ENCODE measurements at places on chromosomes 3 and 15. TPM values are rescaled to one million over a fixed set of nuclear protein-coding genes. Genes with fewer than 3 reads are reported as not detected.

- H3K4me3 ChIP-seq, result no peak overlapping the region
- no peak for DNase-seq
- H3K36me3 ChIP-seq, result no peaks in the 10 kb centered on the region
- no peak overlapping the region for H3K27ac ChIP-seq
- no peaks in the 10 kb centered on the region for H3K4me1 ChIP-seq
Observed at GRCh38 chr15:96699871-96700401, 369.4 kb downstream of the NR2F2 start.

EXOSC7 gene
- 32.8 TPM for polyA plus RNA-seq

DNA sequence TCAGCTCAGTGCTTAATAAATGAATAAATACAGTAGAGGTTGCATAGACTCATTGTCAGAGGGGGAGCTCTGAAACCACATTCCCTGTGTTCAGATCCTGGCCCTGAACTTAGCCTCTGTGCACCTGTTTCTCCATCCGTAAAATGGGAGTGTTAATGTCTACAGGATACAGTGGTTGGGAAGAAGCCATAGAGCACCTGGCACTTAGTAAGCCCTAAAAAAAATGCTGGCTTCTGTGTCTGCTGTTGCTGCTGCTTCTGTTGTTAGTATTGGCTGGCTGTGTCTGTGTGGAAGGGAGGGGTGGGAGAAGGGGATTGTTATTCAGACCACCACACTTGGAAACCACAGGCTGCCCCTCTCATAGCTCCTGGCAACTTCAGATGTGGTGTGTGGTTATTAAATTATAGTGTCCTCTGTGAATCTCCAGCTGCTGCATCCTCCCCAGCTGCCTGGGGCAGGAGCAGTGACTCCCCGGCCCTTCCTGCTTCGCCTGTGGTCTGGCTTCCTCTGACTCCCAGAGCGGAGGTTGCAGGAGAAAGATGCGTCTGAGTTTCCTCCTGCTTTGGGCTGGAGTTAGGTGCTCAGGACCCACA, 31.0 kb downstream of the FGD5 start:
- peak overlapping the region; percentile 34 for H3K27ac ChIP-seq
- no peak overlapping the region for H3K4me3 ChIP-seq
- H3K36me3 ChIP-seq, result no peaks in the 10 kb centered on the region
- peaks cover 53% of the 10 kb centered on the region for H3K4me1 ChIP-seq
- peaks cover 8% of the 10 kb centered on the region for H3K27me3 ChIP-seq

GRCh38 chr3:38314764-38315487, 31.7 kb upstream of the XYLB start:
- H3K27ac ChIP-seq, result no peak overlapping the region
- no peak for DNase-seq
- no peaks in the 10 kb centered on the region for H3K36me3 ChIP-seq
- H3K27me3 ChIP-seq, result no peaks in the 10 kb centered on the region

SLCO3A1 gene
- polyA plus RNA-seq, result 37.8 TPM

ITGB5 gene
- 145 TPM for polyA plus RNA-seq

LRRC31 gene
- polyA plus RNA-seq, result not detected

PLA2G4D gene
- not detected for polyA plus RNA-seq

TJP1 gene
- 32.8 TPM for polyA plus RNA-seq

DNA sequence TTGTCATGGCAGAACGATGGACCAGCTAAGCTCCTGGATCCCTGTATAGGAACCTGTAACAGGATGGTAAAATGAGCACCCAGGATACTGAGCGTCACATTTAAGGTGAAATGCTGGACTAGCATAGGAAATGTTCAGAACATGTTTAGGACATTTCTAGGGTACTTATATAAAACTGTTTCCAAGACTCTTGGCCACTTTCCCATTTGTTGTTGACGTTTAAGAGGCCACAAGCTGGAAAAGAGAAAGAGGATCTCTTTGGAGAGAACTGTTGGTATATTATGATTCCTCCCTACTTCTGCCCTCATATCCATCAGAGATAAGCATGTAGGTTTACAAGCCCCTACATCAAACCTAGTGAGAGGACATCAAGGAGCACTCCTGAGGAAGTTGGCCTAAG, 57.5 kb downstream of the SCN11A start:
- H3K4me3 ChIP-seq, result no peak overlapping the region
- no peaks in the 10 kb centered on the region for H3K36me3 ChIP-seq
- H3K27me3 ChIP-seq, result no peaks in the 10 kb centered on the region
- H3K4me1 ChIP-seq, result no peaks in the 10 kb centered on the region
- DNase-seq, result no peak
- no peak overlapping the region for H3K27ac ChIP-seq

IL16 gene
- 4.9 TPM for polyA plus RNA-seq

DCLK3 gene
- polyA plus RNA-seq, result 0.15 TPM

DNA sequence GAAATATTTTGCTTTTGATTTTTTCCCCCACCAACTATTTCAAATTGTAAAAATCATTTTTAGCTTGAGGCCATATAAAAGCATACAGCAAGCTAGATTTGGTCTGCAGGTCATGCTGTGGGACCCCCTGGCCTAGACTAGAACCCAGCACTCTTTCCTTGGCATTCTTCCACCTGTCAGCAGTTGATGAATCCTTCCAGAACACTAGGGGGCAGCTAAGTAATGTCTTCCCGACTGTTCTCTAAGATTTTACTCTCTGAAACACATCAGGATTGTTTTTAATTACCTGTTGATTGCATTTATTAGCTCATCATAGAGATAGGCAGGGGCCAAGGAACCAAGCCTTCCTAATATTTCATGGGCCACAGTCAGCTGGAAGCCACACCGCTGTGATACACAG, 174.5 kb downstream of the CACNA1D start:
- no peak for DNase-seq
- no peaks in the 10 kb centered on the region for H3K4me1 ChIP-seq
- no peak overlapping the region for H3K4me3 ChIP-seq
- H3K27ac ChIP-seq, result no peak overlapping the region
- H3K27me3 ChIP-seq, result no peaks in the 10 kb centered on the region

GRCh38 chr15:68383161-68384074, 48.5 kb downstream of the ITGA11 start:
- peak; percentile 46 for DNase-seq
- H3K27ac ChIP-seq, result no peak overlapping the region
- H3K4me1 ChIP-seq, result no peaks in the 10 kb centered on the region
- peaks cover 5% of the 10 kb centered on the region for H3K27me3 ChIP-seq
- H3K36me3 ChIP-seq, result no peaks in the 10 kb centered on the region
- H3K4me3 ChIP-seq, result no peak overlapping the region

- H3K27me3 ChIP-seq, result no peaks in the 10 kb centered on the region
- no peak for DNase-seq
- peaks cover 10% of the 10 kb centered on the region for H3K4me1 ChIP-seq
- H3K4me3 ChIP-seq, result no peak overlapping the region
- H3K36me3 ChIP-seq, result no peaks in the 10 kb centered on the region
Observed at GRCh38 chr3:171198781-171199472, 172.4 kb upstream of the SLC2A2 start.

TM4SF4 gene
- polyA plus RNA-seq, result not detected

- H3K36me3 ChIP-seq, result no peaks in the 10 kb centered on the region
- no peak overlapping the region for H3K4me3 ChIP-seq
- no peaks in the 10 kb centered on the region for H3K4me1 ChIP-seq
- DNase-seq, result no peak
- no peaks in the 10 kb centered on the region for H3K27me3 ChIP-seq
Observed at GRCh38 chr15:68040144-68040543, 14.0 kb upstream of the PIAS1 start.

TMCO5A gene
- polyA plus RNA-seq, result not detected

DNA sequence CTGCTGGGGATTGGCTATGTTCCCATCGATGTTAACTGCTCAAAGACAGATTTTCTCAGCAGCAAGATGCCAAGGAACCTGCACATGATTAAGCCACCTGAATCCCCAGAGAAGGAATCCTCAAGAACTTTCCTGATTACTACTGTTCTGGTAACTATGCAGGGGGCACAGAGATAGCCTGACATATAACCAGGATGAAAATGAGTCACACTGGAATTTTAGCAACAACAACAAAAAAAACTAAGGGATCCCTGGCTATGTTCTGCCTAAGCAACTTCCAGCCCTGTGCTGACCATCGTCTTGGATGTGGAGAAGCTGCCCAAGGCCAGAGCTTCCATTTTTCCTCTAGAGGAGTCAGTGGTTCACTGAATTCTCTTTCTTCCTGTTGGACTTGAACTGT, 13.8 kb downstream of the RIOX2 start:
- H3K27ac ChIP-seq, result no peak overlapping the region
- H3K4me3 ChIP-seq, result no peak overlapping the region
- no peaks in the 10 kb centered on the region for H3K27me3 ChIP-seq
- H3K4me1 ChIP-seq, result no peaks in the 10 kb centered on the region
- H3K36me3 ChIP-seq, result no peaks in the 10 kb centered on the region
- no peak for DNase-seq

DNA sequence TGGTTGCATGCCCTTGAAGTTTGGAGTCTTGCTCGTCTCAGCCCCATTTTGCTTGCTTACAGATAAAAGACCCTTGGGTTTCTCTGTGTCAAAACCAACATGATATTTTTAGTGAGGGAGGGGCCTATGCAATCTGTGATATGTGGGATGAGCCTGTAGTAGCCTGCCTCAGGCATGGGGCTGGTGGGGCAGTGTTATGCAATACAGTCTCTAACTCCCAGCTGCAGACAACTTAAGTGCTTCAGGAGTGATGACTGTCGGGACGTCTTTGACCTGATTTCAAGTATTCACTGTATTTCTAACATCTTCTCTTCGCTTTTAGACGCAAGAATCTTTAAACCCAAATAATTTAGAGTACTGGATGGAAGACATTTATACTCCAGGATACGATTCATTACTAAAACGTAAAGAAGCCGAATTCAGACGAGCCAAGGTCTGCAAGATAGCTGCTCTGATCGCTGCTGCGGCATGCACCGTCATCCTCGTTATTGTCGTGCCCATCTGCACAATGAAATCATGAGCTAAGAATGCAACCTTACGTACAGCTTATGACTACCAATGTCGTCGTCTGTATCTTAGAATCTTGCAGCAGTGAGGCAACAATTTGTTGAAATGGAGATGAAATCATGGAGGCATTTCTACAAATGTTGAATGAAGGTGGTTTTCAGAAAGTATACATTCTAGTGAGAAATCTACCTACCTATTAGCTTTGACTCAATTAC, 35.9 kb downstream of the MINAR1 start:
- no peaks in the 10 kb centered on the region for H3K36me3 ChIP-seq
- peaks cover 2% of the 10 kb centered on the region for H3K27me3 ChIP-seq
- no peaks in the 10 kb centered on the region for H3K4me1 ChIP-seq
- no peak for DNase-seq

- no peaks in the 10 kb centered on the region for H3K27me3 ChIP-seq
- H3K27ac ChIP-seq, result no peak overlapping the region
- H3K4me1 ChIP-seq, result peaks cover under 1% of the 10 kb centered on the region
- no peak overlapping the region for H3K4me3 ChIP-seq
- no peak for DNase-seq
Observed at GRCh38 chr15:33155691-33156420, 38.7 kb downstream of the FMN1 start.

- no peaks in the 10 kb centered on the region for H3K27me3 ChIP-seq
- H3K4me1 ChIP-seq, result peaks cover 79% of the 10 kb centered on the region
- no peak overlapping the region for H3K4me3 ChIP-seq
- no peaks in the 10 kb centered on the region for H3K36me3 ChIP-seq
- DNase-seq, result no peak
Observed at GRCh38 chr15:84991014-84991712, 9.5 kb downstream of the PDE8A start.

DNA sequence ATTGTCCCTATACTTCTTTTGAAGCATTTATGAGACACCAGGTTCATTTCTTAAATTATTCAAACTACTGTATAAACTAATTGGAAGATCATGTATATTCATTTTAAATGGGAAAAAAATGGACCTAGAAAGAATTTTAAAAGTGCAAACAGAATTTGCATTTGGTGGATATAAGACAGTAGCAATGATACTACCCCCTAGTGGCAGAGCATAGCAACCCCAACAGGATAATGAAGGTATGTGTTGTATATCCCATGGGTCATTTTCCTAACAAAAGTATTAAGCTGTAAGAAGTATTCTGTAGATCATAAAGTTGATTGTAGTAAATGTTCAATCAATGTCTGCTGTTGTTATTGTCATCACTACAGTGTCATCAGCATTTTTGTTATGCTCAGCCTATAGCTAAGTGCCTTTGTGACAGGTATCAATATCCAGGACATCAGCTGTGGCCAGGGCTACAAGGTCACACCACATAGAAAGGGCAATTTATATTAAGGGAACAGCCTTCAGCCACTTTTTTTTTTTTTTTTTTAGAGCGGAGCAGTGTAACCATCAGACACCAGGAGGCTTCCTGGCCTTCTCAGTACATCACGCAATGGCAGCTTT, 175.8 kb downstream of the FOXB1 start:
- no peak overlapping the region for H3K4me3 ChIP-seq
- no peak for DNase-seq
- no peak overlapping the region for H3K27ac ChIP-seq
- H3K27me3 ChIP-seq, result peaks cover 5% of the 10 kb centered on the region
- no peaks in the 10 kb centered on the region for H3K36me3 ChIP-seq
- no peaks in the 10 kb centered on the region for H3K4me1 ChIP-seq

DNA sequence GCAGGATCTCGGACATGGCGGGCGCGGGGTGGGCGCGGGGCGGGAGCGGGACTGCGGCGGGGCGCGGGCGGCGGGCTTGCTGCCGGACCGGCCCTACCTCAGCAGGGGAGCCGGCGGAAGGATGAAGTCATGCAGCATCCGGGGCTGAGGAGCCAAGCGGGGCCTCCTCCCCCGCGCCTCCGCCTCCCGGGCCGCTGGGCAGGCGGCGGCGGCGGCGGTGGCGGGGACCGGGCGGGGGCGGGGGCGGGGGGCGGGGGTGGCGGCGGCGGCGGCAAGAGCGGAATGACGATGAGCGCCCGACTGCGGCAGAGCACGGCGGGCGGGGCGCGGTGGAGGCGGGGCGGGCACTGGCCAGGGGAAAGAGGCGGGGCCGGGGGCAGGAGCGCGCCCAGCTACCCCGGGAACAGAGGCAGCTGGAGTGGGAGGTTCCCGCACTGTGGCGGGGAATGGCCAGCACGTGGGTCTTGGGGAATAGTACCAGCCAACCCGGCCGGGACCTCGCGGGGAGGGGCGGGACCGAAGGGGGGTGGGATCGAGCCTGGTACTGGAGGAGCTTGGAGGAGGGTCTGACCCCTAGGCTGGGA, at the start of gene CAMK2N2:
TSS of gene CAMK2N2 (minus strand) at position 284 of the 584 bp plus-strand sequence. CDS start at position 16, 268 bp downstream.
- peak within 1 kb of the TSS; percentile 58 for H3K4me3 ChIP-seq
- no peaks in the 10 kb centered on the region for H3K36me3 ChIP-seq
- peaks cover 12% of the 10 kb centered on the region for H3K4me1 ChIP-seq
- DNase-seq, result peak; percentile 22
- H3K27me3 ChIP-seq, result peaks cover 72% of the 10 kb centered on the region
- no peak within 1 kb of the TSS for H3K27ac ChIP-seq

DNA sequence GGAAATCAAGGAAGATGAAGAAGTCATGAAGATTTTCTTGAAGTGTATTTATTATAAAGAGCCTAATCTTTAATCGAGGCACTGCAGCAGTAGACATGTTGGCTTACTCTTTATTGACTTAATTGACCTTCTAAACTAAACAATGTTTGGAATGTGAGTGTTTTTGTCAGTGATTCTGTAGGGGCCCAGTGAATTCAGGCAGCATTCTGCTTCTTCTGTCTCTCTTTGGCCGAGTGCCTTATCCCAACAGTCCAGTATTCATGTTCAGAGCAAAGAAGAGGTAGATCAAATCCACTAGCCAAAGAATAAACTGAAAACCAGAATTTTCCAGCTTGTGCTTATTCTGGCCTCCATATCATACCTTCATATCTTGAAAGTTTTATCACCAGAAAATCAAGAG, 55.7 kb downstream of the RLBP1 start:
- peaks cover 38% of the 10 kb centered on the region for H3K36me3 ChIP-seq
- no peak for DNase-seq
- peaks cover 71% of the 10 kb centered on the region for H3K4me1 ChIP-seq
- H3K4me3 ChIP-seq, result no peak overlapping the region
- H3K27me3 ChIP-seq, result no peaks in the 10 kb centered on the region

- no peak overlapping the region for H3K27ac ChIP-seq
- H3K4me1 ChIP-seq, result peaks cover 23% of the 10 kb centered on the region
- no peaks in the 10 kb centered on the region for H3K27me3 ChIP-seq
- H3K4me3 ChIP-seq, result no peak overlapping the region
Observed at GRCh38 chr15:80114114-80114513, 38.7 kb upstream of the FAH start.

Data from heart right ventricle (tissue), 16 donors.